ENCODE measurements at places on chromosomes 5 and 9.

DNA sequence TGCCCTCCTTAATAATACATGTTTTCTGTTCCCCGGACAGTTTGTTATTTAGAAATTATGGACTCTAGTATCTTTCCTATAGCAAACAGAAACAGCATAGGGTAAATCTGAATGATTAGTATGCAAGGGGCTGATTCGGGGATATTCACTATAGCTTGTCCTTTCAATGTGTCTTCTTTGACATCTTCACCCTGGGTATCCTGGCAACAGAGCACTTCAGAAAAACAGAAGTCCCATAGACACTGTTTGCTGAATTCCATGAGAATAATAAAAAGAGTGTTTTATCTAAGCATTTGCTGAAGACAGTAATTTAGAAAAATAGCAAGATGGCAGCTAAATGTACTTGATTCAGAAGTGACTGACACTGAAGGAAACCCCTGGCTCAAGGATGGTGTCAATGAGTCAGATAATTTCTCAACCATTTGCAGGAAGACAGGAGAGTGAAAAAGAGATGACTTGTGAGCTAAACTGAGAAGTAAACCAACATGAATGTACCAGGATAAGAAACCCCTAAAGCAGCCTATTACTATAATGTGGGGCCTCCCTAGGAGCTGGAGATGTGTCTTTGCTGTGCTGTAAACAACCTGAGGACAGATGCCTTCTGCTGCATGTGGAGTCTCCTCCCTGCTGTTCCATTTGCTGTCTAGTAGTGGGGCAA lies 246.2 kb downstream of the MAN2A1 start:
- DNase-seq = no peak

DNA sequence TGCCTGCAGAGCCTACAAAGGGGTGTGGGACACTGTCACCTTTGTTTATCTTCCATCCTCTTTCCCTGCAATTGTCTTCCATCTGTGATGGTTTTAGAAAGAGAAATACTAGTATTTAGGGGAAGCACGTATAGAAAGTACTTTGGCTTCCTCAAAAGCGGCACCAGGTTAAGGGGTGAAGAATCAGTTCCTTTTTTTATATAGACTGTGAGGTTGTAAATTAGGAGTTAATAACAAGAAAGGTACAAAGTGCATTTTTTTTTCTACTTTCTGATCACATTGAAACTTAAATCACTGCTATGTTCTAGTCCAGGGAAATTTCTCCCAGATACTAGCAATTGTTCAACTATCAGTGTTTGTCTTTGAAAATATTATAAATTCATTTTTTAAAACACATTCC lies 219.3 kb downstream of the CEMIP2 start:
- no peak for DNase-seq

GRCh38 chr5:180618829-180619562 lies 27.7 kb upstream of the SCGB3A1 start:
- DNase-seq = no peak

DNA sequence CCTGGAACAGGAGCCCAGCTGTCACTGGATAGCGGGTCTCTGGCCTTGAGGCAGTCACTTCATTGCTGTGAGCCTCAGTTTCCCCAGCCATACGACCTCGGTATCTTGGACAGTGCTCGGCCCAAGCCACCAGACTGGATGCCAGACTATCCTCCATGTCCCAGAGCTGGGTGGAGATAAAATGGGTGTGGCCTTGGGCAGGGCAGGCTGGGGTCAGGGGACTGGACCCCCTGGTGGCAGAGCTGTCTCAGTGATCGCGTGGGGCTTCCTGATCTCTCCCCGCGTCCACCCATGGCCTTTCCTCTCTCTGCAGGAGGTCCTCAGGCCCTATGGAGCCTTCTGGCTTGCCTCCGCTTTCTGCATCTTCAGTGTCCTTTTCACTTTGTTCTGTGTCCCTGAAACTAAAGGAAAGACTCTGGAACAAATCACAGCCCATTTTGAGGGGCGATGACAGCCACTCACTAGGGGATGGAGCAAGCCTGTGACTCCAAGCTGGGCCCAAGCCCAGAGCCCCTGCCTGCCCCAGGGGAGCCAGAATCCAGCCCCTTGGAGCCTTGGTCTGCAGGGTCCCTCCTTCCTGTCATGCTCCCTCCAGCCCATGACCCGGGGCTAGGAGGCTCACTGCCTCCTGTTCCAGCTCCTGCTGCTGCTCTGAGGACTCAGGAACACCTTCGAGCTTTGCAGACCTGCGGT lies 10.0 kb downstream of the SLC2A8 start:
- DNase-seq = no peak

DNA sequence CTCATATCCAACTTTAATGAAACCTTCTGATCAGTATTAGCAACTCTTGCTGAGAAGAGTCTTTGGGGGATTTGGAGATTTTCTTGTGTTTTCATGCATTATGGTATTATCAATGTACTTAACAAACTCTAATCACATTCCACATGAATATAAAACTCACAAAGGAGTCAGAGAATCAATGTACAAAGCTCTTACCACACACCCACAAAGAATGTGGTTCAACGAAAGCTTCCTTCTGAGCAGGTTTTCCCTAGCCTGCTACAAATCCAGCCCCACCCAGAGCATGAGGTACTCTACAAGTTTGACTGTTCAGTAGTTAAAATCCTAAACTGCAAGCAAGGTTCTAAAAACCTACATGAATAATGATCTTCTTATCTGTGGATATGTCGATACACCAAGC lies 210.1 kb downstream of the TARS1 start:
- DNase-seq = no peak

- no peak for DNase-seq
Measured at GRCh38 chr5:135577421-135577820, 1.4 kb downstream of the CXCL14 start.

DNA sequence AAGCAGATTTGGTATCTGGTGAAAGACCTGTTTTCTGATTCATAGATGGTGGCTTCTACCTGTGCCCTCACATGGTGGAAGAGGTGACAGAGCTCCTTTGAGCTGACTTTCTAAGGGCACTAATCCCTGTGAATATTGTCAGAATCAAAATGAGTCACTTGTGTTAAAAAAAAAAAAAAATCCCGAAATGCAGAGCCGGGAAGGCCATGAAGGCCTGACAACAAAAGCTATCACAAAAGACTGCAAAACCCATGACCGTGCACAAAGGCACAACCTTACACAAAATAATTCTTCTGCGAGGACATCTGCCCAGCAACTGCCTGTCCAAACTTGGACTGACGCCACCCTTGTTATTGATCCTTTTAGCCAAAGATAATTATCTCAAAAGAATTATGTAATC lies 19.6 kb upstream of the UBTD2 start:
- DNase-seq = peak; percentile 15

GRCh38 chr5:143147902-143148301 lies 255.6 kb downstream of the NR3C1 start:
- DNase-seq = no peak

DNA sequence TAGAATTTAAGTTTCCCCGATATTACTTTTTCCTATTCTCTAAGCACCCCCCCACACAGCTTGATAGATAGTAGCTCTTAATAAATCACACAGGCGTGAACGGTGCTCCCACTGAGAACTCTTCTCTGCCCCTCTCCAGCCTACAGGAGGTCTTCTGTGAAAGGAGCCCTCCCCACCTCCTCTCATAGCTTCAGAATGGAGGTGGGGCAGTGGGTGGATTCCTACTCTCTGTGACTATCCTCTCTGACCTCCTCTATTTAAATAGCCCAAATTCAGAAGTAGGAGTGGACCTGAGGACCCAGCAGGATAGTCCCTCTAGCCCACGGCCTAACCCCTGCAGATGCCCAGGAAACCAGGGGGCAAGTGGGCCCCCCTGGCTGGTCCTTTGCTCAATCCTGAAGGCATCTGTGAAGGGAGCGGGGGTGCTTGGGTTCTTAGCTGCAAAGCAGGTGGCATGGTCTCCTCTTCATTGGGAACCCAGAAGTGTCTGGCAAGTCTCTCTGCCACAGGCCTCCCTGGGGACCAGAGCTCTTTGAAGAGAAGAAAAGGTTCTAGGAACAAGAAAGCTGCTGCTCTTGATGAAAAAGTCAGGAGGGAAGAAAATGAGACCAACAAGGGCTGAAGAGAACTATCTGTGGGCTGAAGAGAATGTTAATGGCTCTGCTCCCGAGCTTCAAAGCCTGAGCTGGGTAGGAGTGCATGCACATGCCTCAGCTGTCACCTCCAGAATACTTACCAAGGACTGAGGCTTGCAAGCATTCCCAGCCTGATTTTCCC lies 21.1 kb upstream of the HSPA9 start:
- no peak for DNase-seq

- DNase-seq = no peak
Measured at GRCh38 chr5:129395247-129395646, 64.9 kb upstream of the ADAMTS19 start.

GRCh38 chr5:420632-421286 lies 22.2 kb upstream of the EXOC3 start:
- no peak for DNase-seq

- no peak for DNase-seq
Measured at GRCh38 chr9:86867804-86868313, 79.4 kb downstream of the GAS1 start.

GRCh38 chr5:150156540-150156939 lies 895 bp upstream of the PDGFRB start:
- no peak for DNase-seq

- no peak for DNase-seq
Measured at GRCh38 chr5:97043511-97043910, 98.9 kb downstream of the LIX1 start.

DNA sequence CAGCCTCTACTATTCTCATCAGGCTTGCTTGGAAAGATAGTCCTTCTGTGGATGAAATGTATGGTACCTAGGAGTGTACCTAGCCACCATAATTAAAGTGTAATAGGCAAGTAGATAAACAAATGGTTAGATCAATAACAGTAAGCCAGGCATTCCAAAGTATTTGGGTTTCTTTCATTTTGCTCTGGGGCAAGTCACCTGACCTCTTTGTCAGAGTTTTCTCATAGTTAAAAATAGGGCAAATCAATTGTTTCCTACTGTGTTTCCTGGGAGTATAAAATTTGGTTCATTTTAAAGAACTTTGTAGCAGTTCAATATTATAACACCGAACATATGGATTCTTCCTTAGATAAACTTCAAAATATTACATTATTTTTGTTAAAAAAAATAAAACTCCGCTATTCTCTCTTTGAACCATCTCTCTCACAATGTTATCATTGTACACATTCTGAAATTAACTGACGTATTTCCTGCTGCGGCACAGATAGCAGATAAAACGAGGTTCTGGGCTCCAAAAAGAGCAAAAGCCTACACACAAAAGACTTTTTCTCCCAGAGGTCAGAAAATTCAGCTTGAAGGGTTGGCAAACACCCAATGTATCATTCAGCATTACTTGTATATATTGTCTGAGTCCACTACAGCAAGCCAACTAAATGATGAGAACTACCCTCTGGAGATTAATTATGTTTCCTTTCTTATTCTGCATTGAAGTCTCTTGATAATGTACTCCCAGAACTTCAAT lies 267.9 kb downstream of the COX7C start:
- DNase-seq = no peak

GRCh38 chr9:16873126-16873802 lies 2.8 kb upstream of the BNC2 start:
- no peak for DNase-seq

DNA sequence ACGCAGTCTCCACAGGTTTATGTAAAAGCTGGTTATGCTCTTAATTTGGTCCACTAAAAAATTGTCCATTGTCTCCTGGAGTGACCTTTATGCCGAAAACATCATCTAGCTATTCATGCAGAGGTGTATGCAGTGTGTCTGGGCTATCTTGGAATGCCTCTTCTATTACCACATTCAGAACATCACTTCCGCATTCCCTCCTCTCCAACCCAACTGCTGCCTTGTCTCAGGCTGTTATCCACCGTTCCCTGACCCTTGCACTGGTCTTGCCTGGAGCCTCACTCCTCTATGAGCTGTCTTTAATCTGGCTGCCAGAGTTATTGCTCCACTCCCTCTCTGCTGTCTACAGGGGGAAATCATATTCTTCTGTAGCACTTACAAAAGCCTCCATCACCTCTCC lies 214.1 kb upstream of the ANKRD55 start:
- DNase-seq = no peak

DNA sequence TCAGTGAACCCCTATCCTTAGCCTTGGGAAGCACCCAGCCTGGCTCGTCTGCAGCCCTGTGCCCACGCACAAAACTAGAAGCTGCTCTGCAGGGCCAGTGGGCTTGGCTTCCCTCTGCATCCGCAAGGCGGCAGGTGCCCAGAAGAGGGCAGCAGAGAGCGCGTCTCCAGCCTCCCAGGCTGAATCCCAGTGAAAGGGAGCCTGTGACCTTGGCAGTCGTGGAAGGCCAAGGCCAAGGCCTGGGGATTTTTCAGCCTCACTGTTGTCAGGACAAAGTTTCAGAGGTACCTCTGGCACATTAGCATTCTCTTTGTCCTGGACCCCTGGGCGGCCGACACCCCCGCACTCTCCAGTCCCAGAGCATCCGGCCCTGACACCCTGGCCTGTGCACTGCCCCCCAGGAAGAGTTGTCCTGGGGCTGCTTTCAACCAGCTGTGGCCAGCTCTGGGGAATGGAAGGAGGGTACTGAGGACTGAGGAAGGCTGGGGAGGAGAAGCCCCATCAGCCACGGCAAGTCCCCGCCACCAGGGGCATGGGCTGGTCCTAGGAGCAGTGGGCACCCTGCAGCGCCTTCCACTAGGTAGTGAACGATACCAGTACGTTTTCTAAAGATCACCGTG lies 63.6 kb upstream of the IL17B start:
- DNase-seq = peak; percentile 69

DNA sequence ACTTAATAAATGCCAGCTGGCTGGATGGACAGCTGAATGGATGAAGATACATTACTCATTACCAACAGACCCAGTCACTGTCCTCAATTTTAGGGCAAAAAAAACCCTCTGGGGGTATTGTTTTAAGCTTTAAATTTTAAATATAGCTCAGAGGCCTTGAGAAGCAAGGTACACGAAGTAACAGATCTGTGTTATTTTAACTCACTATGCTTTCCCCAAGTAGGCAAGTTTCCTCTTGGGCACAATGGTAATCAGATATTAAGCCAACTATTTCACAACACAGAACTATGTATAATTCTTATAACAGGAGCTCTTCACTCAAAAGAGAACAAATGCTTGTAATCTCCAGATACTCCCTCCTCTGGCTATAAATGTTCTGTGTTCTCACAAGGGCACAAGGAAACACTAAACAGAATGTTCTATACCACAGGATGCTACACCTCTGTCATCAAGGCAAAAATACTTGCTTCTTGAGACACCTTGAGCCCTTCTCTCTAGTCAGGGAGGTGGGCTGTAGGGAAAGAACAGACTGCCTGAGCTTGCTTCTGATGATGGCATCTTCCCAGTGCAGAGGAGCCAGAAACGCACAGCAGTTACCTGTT lies 443.8 kb downstream of the SPOCK1 start:
- no peak for DNase-seq

GRCh38 chr9:122113574-122113973 lies 20.5 kb upstream of the TTLL11 start:
- DNase-seq = no peak

- no peak for DNase-seq
Measured at GRCh38 chr5:76688836-76689235, 27.1 kb upstream of the F2R start.

DNA sequence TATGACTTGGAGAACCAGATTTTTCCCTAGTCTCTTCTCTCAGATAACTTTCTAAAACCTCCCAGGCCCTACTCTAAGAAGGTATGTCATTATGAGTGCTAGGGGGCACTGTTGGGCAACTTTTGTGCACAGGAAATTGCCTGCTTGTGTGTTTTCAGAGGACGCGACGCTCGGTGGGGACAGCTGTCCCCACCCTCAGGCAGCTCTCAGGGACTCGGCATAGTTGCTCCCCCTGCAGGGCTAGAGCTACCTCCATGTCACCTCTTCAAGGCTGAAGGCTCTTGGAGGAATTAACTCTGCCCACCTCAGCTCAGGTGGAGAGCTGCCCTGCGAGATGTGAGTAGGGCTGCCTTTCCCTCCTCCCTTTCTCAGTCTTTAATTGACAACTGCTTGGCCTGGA lies 10.2 kb upstream of the TIFAB start:
- DNase-seq = peak; percentile 51

Data from RKO (cell line).